Activated CD4-positive, alpha-beta T cell treated with anti-CD3 and anti-CD28 coated beads, Interleukin-10, Interleukin-2, amounts not matched to agents 100 ng/mL and 50 ng/mL, durations not matched to agents 16 hours and 8 hours (primary cell): ENCODE measurements at places on chromosomes 11 and 22.

DNA sequence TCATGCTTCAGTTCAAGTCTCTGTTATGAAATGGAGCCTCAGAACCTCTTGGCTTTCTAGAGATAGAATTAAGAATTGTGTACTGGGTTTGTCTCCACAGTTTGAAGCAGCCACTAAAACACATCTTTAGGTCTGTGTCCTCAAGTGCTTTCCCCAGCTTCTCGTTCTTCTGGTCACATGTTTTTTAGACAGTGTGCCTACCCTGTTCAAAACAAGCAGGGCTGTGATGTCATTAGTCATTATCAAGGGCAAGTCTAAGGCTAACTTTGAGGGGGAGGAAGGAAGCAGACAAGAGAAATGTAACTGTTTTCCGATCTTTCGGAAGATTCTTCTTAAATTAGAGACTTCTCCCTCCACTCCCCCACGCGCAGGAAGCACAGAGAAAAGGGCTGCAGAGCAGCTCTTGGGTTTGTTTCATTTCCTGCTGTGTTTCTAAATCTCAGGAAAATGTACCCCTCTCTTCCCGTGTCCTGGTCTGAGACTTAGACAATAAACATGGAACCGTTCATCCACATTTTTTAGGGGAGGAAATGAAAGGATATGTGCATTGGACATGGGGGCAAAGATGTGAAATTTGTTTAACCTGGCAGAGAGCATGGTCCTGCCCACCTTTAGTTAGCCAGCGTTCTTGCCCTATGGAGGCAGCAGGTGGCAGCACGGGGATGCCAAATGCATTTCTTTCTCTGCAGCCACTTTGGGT is 3.1 kb downstream of the AKIP1 start:
- peak; percentile 59 for DNase-seq

DNA sequence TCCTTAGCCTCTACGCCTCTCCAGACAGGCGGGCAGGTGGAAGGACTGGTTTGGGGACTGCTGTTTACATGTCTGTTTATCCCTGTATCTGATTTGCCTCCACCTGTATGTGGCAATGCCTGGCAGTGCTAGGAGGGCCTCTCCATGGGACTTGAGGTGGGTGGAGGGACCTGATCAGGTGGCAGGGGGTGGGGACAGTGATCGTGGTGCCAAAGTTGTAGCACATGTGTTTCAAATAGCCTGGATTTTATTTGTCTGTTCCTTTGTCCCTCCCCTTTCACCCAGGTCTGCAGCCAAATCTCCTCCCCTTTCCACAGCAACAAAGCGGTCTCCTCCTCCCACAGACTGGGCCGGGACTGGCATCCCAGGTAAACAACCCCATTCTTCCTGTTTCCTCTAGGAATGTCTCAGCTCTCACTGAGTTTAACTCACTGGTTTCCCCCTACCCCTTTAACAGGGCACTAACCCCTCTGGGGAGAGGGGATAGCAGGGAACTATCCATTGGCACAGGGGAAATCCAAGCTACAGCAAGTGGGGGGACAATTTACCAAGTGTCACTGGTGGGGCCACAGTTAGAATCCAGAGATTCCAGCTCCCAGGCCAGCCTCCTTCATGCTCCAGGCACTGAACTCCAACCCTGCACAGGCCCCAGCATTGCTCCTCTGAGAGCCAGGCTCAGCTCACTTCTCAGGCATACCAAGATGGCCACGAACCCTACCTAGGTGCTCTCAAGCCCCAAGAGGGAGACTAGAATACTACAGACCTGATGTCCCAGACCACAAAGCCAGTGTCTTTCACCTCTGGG is 22.9 kb upstream of the TLCD5 start:
- DNase-seq = no peak

GRCh38 chr11:63839508-63840355 is 822 bp downstream of the MARK2 start:
- DNase-seq = peak; percentile 28

- DNase-seq = peak; percentile 22
Measured at GRCh38 chr11:34449013-34449412, 10.3 kb downstream of the CAT start.

DNA sequence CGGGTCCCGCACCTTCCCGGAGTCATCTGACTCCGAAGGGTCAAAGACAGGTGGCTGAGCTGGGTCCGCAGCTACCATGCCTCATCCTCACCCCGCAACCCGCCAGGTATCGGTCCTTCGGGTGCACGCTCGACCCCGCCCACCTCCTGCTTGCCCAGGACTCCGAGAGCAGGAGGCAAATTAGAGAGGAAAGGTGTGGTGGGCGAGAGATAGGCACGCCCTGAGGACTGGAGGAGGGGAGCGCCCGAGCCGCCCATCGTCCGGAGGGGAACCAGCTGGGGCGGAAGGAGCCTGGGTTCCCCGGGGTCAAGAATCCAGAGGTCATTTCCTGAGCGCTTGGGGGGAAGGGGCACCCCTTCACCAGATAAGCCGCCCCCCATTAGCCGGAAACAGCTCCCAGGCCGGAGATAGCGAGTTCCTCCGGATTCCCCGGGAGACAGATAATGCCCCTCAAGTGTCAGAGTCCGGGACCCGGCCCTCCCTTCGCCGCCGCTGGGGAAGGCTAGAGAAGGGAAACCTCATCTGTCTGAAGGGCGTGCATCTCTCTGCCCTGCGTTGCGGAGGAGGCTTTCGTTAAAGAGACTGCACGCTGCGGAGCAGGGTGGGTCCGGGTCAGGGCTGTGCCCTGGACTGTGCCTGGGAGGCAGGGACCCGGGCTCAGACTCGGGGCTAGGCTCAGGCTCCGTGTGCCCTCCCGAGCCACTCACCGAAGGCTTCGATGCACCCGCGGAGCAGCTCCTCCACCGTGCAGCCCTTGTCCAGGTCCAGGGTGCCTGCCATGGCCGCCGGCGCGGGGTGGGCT is 1.7 kb downstream of the RASGRP2 start:
- DNase-seq = peak; percentile 27

- DNase-seq = no peak
Measured at GRCh38 chr22:35600476-35600875, 16.7 kb downstream of the MB start.

DNA sequence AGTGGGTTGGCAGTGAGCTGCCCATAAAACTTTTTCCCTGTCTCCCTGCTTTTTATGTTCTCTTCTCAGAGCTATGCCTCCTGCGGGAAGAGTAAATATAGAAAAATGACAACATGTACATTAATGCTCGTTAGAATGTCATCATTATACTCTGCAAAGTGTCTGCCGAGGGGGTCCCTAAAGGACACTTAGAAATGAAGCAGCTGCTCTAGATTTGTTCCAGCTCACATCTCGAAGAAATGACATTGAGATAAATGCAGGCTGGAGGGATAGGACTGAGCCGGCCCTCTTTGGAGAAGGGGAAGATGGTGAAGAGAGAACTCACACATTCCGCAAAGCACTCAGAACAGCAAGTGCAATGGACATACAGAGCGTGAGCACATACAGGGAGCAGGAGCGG is 240.0 kb downstream of the NXPE2 start:
- DNase-seq = no peak

DNA sequence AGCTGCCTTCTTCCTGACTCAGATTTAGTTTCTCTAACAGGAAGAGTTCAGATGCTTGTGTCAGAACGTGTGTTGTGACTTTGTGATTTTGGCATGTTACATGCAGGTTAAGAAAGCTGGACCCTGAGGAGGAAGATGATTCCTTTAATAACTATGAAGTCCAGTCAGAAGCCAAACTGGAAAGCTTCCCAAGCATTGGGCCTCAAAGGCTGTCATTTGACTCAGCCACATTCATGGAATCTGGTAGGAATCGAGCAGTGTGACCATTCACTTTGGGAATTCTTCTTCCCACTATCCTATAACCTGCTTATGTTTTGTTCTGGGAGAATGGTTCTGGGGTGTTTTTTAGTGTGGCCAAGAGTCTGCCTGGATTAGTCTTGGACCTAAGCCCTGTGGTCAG is 48.0 kb downstream of the CABIN1 start:
- no peak for DNase-seq

DNA sequence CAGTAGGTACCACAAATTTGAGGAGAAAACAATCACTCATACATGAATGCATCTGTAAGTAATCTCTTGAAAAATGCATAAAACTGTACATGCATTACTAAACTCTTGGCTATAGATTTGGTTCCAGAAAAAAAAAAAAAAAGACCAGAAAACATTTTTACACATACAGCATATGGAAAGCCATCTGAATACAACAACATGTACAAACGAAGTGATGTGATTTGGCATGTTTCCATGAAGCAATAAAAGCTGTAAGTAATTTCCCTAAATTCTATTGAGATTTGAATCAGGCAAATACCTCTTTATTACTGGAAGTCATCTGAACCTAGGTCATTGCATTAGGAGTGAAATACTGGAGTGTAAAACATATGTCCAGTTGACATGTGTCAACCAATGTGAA is 31.9 kb upstream of the ZC3H12C start:
- DNase-seq = no peak

DNA sequence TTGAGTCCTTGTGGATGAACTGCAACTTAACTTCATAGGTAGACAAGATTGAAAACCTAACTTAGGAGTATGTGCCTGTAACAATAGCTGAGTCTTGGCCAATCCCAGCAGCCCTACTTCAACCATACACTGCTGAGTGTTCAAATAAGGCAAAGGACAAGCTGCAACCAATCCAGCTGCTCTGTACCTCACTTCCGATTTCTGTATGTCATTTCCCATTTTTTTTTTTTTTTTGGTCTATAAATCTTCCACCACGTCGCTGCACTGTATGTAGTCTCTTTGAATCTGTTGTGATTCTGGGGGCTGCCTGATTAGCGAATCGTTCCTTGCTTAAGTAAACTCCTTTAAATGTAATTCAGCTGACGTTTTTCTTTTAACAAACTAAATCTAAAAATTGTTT is 35.4 kb upstream of the FLI1 start:
- no peak for DNase-seq

GRCh38 chr11:77435972-77436371 is 37.9 kb downstream of the PAK1 start:
- no peak for DNase-seq

GRCh38 chr11:118343248-118343647 is 743 bp upstream of the CD3D start:
- peak; percentile 56 for DNase-seq

DNA sequence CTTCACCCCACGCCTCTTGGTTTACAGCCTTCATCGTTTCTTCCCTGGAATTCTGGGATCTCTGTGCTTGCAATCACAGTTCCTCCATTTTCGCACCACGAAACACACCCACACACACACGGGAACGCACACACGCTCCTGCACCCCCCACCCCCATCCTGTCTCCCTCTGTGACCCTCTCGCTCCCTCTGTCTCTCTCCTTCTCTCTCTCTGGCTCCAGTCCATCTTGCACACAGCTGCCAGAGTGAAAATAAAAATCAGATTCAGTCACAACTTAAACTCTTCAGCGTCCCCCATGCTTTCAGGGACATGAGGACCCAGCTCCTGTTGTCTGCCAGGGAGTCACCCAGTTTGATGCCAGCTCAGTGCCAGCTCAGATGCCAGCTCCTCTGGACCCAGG is 3.0 kb downstream of the GAL start:
- DNase-seq = no peak

DNA sequence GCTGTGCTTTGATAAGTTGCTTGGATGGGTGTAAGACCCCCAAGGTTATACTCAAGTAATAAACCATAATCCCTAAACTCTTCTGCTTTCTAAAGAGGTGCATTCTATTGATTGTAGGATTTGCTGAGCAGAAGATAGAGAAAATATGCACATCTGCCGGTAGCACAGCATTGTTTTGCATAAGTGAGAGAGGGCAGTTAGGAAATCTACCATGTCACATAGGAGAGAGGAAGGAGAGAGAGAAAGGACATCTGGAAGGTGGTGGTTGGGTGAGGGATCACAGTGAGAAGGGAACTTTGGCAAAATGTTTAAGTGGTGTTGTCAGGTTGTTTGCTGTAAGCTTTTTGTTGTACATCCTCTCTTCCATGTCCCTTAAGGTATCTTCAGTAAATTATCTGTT is 73.6 kb upstream of the BDNF start:
- no peak for DNase-seq

- no peak for DNase-seq
Measured at GRCh38 chr11:103550811-103551210, 441.6 kb downstream of the DYNC2H1 start.

DNA sequence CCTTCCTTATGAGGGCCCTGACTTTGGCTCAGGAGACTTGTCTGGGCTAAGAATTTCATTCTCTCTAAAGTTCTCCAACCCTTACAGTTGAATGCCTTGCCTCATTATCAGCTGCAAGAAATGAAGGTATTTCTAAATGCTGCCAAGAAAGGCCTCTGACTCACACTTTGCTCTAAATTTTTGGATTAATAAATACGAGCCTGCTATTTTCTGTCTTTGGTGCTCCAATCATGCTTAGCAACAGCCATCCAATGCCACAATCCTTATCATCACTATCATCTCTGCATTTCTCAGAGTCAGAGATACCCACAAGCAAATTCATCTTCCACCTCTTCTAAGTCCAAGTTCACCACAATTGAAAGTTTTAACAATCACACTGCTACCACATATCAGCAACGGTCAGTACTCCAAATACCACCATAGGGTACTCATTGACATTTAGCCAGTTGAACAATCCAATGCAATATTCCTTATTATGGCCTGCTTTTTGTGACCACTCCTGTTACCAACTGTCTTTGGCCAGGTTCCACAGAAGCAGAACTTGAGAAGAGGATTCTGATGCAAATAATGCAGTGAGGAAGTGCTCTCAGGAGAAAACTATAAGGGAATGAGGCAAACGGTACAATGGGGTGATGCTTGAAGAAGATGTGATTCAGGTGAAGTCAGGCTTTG is 5.7 kb downstream of the PATE2 start:
- DNase-seq = no peak

DNA sequence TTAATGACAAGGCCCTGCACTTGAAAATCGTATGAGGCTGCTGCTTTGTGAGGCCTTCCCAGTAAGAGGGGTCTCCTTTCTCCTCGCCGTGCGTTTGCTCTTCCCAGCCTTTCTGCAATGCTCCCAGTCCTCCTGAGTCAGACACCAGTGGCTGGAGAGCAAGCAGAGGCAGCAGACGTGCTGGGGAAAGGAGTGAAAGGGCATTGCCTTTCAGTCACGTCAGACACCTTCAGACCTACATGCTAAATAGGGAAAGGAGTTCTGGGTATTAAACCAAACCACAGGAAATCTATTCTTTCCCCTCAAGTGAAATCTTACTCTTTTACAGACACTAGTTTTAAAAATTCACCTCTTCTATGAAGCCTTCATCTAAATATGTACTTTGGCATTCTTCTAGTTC is 274.8 kb downstream of the NTM start:
- DNase-seq = no peak

GRCh38 chr11:6664551-6664950 is 8.9 kb upstream of the DCHS1 start:
- DNase-seq = no peak

GRCh38 chr11:26335903-26336302 is 4.0 kb downstream of the ANO3 start:
- no peak for DNase-seq

GRCh38 chr22:37904572-37905533 is 1.2 kb upstream of the MICALL1 start:
- peak; percentile 13 for DNase-seq
